ENCODE measurements at places on chromosomes 1 and 21.

GRCh38 chr21:17196623-17197022 is 316.2 kb upstream of the CXADR start:
- DNase-seq: no peak

DNA sequence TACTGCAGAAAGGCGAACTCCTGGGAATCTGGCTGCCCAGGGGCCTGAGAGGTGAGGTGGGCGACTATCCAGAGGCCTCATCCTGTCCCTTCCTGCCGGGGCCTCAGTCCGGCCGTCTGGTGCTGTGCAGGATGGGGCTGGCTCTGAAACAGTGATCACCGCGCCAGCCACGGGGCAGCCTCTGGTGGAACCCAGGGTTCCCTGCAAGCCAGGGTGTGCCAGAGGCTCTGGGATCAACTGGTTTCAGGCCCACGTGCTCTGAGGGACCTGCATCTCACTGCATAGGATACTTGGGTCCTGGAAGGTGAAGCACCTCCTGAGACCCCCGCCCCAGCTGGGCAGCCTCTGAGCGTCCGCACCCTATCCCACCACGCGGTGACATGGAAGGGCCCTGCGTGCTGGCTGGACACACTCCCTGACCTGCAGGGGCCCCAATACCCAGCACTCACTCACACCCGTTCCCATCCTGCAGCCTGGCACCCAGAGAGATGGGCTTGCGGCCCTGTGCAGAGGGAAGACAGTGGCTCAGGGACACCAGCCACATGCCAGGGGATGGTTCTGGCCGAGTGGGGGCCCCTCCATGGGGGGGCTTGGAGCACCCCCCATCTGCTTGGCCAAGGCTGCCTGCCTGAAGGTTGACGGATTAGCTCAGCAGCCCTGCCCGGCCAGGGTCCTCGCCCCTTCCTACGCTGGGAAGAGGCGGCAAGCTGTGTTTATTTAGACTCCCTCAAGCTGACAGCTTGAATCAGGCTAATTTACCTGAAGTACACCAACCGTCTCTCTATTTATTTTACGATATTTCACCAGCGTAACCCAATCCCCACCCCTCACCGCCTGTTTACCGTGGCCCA is 64.3 kb upstream of the TTC34 start:
- DNase-seq: no peak

- peak; percentile 13 for DNase-seq
These were observed 70.8 kb downstream of the SCCPDH start for GRCh38 chr1:246794828-246795671.

DNA sequence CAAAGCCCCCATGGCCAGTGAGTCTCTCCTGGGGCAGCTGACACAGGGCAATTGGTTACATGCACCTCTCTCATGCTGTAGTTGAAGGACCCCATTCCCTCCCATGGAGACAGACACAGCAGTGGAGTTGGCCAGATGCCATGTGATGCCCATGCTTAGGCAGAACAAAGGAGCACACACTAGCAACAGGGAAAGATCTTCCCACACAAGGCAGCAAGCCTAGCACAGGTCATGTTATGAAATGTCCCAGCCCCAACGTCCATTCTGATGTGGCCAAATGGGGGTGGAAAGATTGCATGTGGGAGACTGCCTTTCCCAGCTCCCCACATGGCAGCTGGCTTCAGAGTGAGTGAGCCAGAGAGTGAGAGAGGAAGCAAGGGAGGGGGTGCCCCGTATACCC is 34.5 kb downstream of the AADACL4 start:
- DNase-seq: no peak

DNA sequence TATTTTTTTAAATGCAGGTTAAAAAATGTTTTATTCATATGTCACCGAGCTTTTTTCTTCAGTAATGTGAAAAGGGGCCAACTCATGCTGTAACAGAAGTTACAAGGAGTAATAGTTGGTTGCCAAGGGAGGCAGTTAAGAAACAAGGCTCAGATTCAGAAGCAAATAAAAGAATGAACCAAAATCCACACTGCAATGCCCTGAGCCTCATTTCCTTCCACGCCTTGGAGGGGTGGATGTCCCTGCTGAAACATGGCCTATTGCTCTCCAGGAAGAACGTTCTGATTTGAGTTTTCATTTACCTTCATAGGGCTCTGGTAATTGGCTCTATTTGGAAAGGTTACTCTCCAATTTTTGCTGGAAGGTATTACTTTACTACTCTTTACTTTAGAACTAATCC is 24.4 kb downstream of the ALG14 start:
- no peak for DNase-seq

DNA sequence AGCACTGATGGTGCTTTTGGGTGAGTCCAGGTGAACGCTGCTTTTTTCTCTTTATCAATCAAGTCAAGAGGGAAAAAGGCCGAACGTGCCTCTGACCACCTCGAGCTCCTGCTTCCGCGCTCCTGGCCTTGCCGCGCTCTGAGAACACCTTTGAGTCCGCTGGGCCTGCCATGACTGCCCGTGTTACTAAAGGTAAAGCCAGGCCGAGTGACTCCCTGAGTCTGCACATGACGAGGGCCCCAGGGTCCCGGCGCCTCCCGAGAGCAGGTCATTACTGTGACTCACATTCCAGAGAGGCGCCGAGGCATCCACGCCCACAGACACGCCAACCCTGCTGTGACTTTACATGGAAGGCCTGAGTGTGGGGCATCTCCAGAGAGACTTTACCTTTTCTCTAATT is 11.1 kb downstream of the POFUT2 start:
- no peak for DNase-seq

DNA sequence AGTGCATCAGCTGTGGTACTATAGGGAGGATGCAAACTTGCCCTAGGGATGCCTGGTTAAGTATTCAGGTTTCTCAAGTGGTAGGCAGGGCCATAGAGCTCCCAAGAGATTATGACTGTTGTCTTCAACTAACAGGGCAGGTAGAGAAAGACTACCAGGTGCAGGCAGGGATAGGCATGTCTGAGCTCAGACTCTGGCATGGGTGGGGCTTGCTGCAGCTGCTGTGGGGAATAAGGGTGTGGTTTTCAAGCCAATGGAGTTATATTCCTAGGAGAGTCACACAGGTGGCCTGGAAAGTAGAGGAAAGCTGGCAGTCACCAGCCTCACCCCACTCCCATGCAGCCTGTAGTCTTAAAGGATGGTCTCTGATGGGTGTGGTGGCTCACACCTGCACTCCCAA is 673.4 kb upstream of the ADGRL4 start:
- DNase-seq: no peak

GRCh38 chr1:56569661-56570060 is 9.7 kb downstream of the PLPP3 start:
- no peak for DNase-seq

DNA sequence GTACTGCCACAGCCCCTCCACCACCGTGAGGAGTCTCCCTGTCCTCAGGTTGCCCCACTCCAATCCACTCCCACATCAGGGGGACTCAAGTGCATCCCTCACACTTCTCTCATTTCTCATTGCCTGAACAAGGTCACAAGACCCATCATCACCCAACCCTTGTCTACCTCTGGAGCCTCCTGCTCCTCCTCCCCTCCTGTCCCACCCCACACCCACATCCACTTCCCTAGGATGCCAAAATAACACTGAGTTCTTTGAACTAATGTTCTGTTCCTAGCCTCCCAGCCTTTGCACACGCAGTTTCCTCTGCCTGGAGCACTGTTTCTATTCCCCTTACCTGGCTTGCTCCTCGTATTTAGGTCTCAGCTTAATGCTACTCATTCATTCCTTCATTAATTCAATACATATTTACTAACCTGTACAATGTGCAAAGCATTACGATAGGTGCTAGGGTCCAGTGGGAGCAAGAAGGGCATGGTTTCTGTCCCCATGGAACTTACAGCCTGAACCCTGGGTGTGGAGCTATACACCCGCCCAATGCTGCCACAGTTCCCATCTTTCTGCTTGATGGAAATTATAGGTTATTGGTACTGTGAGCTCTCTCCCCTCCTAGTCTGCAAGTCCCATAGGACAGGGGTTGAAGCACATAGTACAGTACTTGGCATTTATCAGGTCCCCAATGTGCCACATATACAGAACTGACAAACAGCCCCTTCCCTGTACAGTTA is 96.1 kb upstream of the GRIK3 start:
- DNase-seq: no peak

GRCh38 chr1:180791806-180792205 is 120.9 kb upstream of the KIAA1614 start:
- peak; percentile 9 for DNase-seq

GRCh38 chr1:1910651-1911331 is 4.3 kb upstream of the CALML6 start:
- no peak for DNase-seq

- DNase-seq: no peak
These were observed 61.5 kb downstream of the PEX14 start for GRCh38 chr1:10536133-10536770.

DNA sequence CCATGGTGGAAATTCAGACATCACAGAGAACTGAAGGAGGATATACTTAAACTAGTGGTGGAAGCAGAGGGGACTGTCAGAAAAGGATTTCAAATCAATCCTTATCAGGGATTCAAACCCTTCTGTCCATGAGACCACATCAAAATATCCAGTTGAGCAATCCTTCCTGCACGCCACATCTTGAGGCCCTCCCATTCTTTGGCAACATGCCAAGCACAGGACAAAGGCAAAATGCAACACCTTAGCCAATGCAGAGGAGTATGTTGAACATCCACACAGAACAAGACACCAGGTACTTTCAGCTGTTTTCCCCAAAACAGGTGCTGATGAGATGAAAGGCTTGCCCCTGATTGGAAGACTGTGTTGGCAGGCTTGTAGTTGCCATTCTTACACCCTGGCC is 81.8 kb upstream of the PLXNA2 start:
- no peak for DNase-seq

DNA sequence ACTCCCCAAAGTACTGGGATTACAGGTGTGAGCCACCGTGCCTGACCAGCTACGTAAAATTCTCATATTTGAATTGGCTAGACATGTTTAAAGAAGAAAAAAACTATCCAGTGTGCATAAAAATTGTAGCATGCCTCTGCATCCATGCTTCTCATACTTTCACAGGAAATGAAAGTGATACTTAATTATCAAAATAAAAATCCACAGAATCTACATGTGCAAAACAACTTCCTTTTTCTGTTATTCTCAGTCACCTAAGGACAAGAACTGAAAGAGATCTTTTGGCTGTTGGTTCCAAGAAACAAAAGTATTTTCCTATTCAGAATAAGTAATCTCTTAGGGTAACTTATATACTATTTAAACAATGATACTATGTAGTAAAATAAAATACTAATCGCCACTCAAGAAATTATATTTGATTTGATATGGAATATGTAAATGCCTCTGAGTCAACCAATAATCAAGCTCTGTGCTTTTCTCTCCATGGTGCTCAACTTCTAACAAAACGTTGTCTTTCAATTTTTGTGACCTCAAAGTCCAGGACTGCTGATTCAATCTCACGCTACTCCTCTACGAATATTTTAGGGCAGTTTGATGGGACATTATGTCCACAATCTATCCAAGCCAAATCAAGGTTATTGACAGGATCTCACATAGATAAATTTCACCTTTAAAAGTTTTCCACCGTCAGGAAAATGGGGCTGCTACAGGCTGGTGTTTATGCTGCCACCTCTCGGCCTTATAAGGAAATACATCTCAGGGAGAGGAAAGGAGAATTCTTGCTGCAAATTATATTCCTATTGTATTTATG is 102.7 kb downstream of the ZNF281 start:
- DNase-seq: peak; percentile 47

DNA sequence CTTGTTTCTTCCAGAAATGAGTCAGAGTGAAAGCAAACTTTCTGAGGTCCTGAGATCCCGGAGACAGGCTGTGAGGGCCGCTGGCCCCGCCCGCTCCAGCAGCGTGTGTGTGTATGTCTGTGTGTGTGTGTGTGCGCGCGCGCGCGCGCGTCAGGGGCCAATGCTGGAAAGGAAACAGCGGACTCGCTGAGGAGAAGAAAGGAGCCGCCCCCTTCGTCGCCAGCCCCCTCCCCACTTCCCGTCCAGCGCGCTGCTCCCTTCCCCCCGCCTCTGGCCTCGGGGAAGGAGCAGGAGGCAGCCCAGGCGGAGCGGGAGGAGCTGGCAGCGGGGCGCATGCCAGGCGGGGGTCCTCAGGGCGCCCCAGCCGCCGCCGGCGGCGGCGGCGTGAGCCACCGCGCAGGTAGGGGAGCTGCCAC is at the start of gene DISC1:
DISC1 (plus strand) TSS at position 256 of the 416 bp plus-strand sequence; CDS start at position 334, 78 bp downstream.
- peak; percentile 88 for DNase-seq

GRCh38 chr1:220203816-220204215 is 68.4 kb downstream of the RAB3GAP2 start:
- DNase-seq: no peak

DNA sequence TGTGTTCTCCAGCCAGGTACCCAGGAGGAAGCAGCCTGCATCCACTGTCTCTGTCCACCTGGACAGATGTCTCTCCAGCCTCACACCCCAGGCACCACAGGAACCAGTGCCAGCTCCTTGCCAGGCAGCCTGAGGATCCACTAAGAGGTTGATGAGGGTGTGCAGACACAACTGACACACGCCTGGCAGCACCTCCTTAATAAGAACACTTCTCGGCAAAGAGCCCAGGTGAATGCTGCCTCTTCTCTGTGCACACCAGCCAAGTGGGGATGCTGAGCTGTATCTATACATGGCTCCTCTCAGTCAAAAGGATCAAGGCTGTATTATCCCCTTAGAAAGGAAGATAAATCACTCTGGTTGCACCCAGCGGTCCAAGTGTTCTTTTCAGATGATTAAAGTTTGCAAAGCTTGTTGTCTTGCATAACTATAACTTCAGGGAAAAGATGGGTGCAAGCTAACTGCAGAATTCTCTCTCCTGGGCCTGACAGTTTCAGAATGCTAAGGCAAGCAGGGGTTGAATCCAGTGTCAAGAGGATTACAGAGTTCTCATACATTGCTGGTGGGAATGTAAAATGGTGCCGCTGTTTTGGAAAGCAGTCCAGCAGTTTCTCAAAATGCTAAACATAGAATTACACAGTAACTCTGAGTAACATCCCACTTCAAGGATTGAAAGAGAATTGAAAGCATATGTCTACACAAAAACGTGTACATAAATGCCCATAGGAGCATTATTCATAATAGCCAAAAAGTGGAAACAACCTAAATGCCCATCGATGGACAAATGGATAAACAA is 3.7 kb upstream of the CAPN8 start:
- no peak for DNase-seq

GRCh38 chr1:17043676-17044075 is 10.2 kb downstream of the SDHB start:
- DNase-seq: no peak

GRCh38 chr1:66981679-66982078 is 56.9 kb downstream of the MIER1 start:
- no peak for DNase-seq

- peak; percentile 70 for DNase-seq
These were observed 269.0 kb upstream of the USP24 start for GRCh38 chr1:55484173-55484572.

GRCh38 chr21:31409831-31410487 is 65.9 kb upstream of the TIAM1 start:
- DNase-seq: no peak

DNA sequence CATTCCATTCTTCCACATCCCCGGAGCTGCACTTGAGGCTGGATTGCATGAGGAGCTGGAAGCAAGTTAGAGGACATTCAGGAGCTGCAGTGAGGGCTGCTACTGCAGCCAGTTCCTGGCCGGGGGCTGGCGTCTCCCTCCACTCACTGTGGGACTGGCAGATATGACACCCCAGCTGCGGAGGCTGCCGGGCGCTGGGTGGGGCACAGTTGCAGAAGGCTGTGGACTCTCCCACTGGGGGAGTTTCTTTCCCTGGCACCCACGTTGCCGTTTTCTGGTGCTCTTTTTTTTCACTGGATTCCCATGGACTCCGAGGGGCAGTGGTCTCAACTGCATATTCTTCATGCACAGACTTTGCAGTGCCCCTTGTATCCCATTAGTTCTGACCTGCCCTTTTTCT is 351.1 kb upstream of the AJAP1 start:
- DNase-seq: no peak

All from fibroblast of upper back skin (primary cell).